Fibroblast of skin of back (primary cell): ENCODE measurements at places on chromosomes 16 and 17.

DNA sequence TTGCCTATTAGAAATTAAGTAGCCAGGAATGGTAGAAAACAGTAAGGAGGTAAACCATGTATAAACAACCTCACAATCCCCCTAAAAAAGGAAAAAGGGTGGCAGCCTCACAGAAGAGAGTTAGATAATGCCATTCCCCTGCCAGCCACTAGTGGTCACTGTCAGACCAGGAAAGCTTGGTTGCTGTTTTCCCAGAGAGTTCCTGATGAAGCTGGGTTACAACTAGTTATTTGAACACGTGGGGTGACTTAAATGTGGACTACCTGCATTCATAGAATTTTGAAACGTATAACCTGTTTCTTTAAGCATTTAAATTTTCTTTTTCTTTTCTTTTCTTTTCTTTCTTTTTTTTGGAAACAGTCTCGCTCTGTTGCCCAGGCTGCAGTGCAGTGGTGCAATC is 5.8 kb downstream of the GPRC5C start:
- DNase-seq, result no peak

DNA sequence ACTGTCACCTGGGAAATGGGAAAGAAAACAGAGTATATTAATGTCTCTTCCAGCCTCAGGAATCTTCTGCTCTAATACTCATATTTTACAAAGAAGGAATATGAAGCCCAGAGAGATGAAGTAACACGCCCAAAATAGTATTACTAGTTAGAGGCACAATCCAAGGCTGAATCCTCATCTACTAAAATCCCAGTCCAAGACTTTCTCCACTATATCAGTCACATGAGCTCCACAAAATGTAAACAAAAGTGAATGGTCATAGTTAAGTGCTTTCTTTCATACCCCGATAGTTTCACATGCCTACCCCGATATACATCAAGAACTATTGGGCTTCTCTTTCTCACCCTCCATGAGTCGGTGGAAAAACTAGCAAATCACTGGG is 965 bp downstream of the INTS2 start:
- peak; percentile 37 for DNase-seq

DNA sequence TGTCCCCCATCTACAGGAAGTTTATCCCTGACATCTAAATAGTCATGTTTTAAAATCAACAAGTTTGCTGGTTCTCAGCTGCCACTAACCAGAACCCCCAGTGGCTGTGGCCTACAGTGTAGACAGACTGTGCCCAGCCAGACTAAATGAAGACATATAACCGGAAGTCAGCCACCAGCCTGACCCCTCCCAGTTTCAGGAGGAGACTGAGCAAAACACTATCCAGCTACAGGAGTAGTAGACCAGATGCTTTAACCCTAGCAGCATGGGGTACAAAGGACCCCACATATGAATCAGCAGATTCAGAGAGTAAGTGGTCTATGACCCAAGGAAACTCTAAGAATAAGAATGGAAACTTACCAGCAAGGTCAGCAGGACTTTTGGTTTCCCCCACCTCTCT is 83.4 kb downstream of the HIC1 start:
- peak; percentile 56 for DNase-seq

GRCh38 chr16:85425074-85425662 is 188.0 kb upstream of the GSE1 start:
- DNase-seq, result no peak

GRCh38 chr16:64132190-64132589 is 989.7 kb downstream of the CDH11 start:
- DNase-seq, result no peak

DNA sequence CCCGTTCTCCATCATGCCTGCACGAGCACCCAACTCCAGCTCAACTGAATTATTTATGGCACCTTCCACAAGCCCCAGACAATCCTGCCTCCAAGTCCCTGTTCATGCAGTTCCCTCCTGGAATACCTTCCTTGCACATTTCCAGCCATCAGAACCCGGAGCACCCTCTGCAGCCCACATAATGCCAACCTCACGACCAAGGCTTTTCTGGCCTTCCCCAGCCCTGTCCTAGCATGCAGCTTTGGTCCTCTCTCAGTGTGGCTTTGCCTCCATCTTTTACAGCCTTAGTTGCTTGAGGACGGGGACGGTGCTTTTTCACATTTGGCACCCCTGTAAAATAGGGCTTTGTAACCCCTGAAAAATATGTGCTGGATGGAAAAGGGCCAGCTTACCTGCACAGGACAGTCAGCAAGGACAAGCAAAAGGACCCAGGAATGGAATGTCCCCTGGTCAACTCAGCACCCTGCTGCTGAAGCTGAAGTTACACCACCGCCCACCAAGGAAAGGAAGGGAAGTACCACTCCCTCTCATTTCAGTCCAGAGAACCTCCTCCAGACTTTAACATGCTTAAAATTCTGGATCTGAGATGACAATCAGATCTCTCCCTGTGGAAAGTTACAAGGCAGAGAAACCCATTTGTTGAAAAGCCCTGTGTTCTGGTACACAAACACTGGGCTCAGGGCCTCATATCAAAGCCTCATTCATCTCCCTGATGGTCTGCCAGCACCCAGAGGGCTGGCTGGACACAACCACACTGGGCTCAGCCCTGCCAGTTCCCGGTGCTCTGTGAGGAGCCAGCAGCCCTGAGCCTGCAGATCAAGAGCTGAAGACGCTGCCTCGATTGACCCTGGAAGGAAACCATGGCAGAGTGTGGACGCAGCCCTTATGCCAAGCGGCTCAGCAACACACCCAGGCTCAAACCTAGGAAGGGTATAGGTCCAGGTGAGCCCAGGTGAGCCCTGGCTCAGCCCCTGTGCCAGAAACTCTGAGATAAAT is 2.9 kb downstream of the SLC39A11 start:
- DNase-seq, result no peak

- DNase-seq, result no peak
Measured at GRCh38 chr16:57578521-57579360, 36.3 kb downstream of the ADGRG5 start.

GRCh38 chr17:37147301-37147812 is 198.6 kb downstream of the AATF start:
- DNase-seq, result peak; percentile 37

- no peak for DNase-seq
Measured at GRCh38 chr17:56602292-56603130, 9.0 kb downstream of the NOG start.
